ENCODE measurements at places on chromosomes 5 and 9.

GRCh38 chr5:160054047-160054446, 45.1 kb downstream of the TTC1 start:
- no peak for DNase-seq

DNA sequence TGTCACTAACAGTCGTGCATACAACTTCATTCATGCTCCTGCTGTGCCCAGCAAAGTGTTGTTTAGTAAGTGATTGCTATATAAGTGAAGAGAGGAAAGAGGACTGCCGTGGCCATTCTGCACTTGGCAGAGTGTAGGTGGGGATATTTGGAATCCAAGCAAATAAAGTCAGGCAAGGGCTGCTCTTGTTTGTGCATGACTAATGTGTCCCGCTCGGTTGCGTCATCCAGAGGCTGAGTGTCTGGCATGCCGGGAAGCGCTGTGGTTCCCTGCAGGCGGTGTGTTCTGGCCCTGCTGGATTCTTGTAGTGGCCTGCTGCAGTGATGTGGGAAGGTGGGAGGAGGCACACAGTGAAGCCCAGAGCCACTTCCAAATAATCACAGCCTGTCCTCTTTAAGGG, 136.9 kb upstream of the ANKH start:
- DNase-seq: no peak

DNA sequence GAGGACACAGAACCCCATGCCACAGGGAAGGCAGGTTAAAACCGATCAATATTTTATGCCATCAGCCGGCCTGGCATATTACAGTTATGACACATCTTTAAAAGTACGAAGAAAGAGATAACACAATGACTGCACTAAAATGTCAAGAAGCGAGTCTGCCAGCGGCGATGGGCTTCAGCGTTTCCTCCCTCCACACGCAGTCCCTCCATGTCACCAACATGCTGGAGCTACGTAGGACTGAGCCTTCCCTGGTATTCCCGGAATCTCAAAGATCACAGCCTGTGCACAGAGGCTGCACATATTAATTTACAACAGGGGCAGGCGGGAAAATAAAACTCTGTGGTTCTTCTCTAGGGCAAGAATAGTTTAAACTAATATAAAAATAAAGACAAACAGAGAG, 257.7 kb downstream of the IRX1 start:
- no peak for DNase-seq

DNA sequence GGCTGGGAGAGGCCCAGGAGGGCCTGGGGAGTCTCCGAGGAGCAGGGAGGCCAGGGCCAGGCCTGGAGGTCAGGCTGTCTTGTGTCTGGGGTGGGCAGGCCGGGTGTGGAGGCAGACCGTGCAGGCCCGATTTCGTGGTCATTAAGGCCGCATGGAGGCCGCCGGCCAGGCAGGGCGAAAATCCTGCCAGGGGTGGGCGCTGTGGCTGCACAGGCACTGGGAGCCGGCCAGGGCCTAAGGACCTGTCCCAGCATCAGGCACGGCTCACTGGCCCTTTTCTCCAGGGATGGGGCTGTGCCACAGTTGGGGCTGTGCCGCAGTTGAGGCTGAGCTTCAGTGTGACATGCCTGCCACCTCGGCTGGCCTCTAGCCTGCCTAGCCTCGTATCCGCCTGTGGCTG, 35.9 kb downstream of the ASS1 start:
- no peak for DNase-seq

GRCh38 chr5:160092514-160092913, 26.7 kb downstream of the PWWP2A start:
- DNase-seq: no peak

Measured in NCI-H524 (cell line).